CD4-positive, alpha-beta T cell treated with Interleukin-17A for 4 hours (primary cell): ENCODE measurements at places on chromosomes 12 and 14.

DNA sequence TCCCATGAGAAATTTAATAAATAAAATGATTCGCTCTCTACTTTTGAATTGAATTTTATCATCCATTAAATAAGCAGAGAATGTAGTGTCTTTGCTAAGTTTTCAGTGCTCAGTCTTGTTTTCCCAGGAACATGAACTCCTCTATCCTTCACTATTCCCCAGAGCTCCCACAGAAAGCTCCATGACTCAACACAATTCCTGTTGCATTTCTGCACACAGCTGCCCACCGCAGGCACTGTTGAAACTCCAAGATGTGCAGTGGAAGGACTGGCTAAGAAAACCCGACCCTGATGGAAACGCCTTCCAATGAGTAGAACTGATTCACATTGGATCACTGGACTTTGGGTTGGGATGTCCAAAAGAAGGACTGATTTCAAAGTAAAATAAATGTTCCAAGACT is 202.4 kb upstream of the AMIGO2 start:
- DNase-seq: no peak

DNA sequence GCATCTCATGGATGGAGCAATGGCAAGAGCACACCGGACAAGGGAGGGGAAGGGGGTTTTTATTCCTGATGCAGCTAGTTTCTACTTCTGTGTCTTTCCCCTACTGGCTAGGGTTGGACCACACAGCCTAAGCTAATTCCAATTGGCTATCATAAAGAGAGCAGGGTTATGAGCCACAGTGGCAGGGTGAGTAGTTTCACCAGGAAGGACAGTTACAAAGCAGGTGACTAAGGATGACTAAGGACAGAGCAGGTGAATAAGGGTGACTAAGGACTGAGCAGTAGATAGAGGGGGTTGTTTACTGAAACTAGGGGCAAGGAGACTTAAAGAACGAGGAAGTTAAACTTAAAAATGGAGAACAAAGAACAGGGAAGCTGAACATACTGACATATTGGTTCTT is 321.4 kb upstream of the SEL1L start:
- DNase-seq: no peak

DNA sequence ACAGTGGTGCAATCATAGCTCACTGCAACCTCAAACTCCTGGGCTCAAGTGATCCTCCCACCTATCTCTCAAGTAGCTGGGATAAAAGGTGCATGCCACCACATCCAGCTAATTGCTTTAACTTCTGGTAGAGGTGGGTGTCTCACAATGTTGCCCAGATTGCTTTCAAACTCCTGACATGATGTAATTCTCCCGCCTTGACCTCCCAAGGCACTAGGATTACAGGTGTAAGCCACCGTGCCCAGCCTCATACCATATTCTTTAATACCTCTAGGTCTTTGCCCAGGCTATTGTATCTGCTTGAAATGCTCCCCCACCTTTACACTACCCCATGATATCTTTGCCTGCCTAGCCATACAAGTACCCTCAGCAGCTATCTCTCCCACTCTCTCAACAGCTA is 11.3 kb downstream of the R3HDM2 start:
- no peak for DNase-seq

GRCh38 chr12:3718100-3718499 is 34.8 kb downstream of the CRACR2A start:
- DNase-seq: no peak

GRCh38 chr14:104319491-104320241 is 181.3 kb downstream of the KIF26A start:
- DNase-seq: no peak

DNA sequence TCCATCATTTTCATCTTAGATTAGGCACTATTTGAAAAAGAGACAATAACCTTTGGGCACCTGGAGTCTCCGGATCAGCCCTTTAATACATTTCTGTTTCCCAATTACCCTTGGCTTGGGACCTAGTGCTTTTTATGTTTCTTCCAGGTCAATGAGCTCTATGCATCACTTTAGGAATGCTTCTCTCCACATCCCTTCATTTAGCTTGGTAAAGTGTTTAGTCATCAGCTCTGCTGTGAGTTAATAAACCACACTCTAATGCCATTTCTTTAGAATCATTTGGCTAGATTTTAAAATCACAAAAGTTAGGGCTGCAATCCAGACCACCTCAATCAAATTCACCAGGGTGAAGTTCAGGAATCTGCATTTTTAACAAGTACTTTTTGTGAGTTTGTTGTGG is 41.7 kb downstream of the RASSF9 start:
- no peak for DNase-seq

- no peak for DNase-seq
Observed at GRCh38 chr12:29281371-29282005, 99.5 kb downstream of the ERGIC2 start.

DNA sequence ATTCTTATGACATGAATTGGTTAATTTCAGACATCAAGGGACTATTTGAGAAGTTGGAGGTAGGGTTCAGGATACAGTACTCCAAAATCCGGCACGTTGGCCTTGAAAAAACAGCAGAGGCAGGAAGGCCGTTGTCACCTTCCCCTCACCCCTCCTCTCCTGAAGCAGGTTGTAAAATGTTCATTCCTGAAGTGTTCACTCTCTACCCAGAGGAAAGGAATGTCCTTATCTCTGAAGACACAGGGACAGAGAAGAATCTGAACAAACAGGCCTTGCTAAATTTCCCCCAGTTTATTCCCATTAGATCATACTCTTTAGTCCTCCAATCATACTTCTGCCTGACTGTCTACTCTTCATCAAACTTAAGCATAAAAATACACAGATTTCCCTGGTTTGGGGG is 313.6 kb downstream of the ZFP36L1 start:
- no peak for DNase-seq

- no peak for DNase-seq
Observed at GRCh38 chr12:46210873-46211439, 57.9 kb downstream of the SLC38A1 start.

DNA sequence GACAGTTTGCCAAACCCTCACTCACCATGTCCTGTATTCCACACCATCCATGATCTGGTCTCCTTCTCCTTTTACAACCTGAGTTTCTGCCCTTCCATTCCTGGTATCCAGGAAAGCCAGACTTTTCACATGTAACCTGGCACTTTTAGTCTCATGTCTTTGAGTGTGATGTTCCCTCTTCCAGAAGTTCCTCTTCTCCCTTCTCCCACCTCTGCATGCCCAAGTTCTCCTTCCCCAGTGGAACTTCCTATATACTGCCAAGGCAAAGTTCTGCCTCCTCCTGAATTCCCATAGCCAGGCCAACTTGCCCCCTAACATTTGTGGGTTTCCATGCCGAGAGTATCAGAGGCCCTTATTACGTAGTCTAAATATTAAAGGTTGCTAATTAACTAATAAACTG is 3.2 kb upstream of the ITPR2 start:
- no peak for DNase-seq

GRCh38 chr12:129305851-129306250 is 452.6 kb downstream of the GLT1D1 start:
- no peak for DNase-seq

DNA sequence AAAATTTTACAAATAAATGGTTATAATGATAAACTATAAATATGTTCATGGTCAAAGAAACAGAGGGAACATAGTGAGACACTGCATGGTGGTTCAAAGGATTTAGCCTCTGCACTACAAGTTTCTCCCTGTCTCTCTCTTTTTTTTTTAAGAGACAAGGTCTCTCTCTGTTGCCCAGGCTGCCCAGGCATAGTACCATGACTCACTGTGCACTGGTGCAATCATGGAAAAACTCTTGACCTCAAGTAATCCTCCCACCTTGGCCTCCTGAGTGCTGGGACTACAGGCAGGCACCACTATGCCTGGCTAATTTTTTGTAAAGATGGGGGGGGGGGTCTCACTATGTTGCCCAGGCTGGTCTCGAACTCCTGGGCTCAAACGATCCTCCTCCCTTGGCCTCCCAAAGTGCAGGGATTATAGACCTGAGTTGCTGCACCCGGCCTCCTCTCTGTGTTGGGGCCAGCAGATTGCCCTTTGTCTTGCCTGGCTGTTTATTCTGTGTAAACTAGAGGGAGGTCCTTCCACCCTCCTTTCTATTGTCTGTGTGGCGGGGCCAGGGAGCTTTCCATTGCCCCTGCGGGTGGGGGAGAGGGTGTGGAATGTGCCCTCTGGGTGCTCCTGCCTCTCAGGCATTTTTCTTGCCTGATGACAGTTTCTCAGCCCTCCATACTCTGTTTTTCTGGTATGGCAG is 22.1 kb downstream of the MTHFD1 start:
- DNase-seq: no peak

- no peak for DNase-seq
Observed at GRCh38 chr14:48970943-48971342, 615.2 kb downstream of the RPS29 start.

GRCh38 chr12:79444089-79444488 is 246.7 kb downstream of the PAWR start:
- DNase-seq: no peak

DNA sequence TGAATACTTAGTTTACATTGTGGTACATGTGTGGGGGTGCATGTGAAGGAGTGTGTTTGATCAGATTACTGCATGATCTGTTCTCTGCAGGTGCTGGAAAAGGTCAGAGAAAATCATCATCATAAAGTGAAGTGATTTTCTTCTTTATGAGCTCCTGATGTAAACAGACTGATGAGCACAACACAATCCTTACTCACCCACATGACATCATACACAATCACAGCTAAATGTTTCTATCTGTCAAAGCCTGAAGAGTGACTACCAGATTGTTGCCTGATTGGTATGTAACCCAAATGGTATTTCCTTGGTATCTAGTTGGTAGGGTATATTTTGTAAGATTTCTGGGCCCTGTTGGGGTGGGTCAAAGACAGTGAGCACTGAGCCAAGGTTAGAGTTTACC is 270.8 kb downstream of the FOXG1 start:
- DNase-seq: no peak

DNA sequence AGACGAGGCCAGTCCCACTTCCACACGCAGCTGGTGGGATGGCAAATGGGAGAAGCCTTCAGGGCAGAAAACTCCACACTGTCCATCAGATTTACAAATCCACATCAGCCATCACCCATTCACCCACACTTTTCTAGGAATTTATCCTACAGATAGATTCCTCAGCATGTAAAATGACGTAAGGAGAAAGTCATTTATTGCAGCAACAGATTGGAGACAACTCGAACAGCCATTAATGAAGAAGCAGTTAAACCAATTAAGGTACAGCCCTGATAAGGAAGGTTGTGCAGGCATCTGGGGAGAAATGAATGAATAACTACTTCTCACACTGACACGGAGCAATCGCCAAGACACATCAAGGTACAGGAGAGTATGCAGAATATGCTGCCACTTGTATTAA is 26.2 kb downstream of the PRKAB1 start:
- DNase-seq: no peak

GRCh38 chr12:80031229-80031628 is 68.1 kb upstream of the OTOGL start:
- DNase-seq: no peak
